ENCODE measurements at places on chromosomes 3 and 15.

- no peaks in the 10 kb centered on the region for H3K27me3 ChIP-seq
- peak; percentile 34 for DNase-seq
- peak overlapping the region; percentile 58 for H3K27ac ChIP-seq
- H3K36me3 ChIP-seq = no peaks in the 10 kb centered on the region
- peaks cover 75% of the 10 kb centered on the region for H3K4me1 ChIP-seq
- no peak overlapping the region for H3K4me3 ChIP-seq
Measured at GRCh38 chr3:106119614-106120082, 250.8 kb upstream of the CBLB start.

- DNase-seq = no peak
- no peaks in the 10 kb centered on the region for H3K36me3 ChIP-seq
- H3K4me1 ChIP-seq = no peaks in the 10 kb centered on the region
- no peaks in the 10 kb centered on the region for H3K27me3 ChIP-seq
- no peak overlapping the region for H3K27ac ChIP-seq
Measured at GRCh38 chr15:82963471-82964341, 11.2 kb upstream of the HOMER2 start.

DNA sequence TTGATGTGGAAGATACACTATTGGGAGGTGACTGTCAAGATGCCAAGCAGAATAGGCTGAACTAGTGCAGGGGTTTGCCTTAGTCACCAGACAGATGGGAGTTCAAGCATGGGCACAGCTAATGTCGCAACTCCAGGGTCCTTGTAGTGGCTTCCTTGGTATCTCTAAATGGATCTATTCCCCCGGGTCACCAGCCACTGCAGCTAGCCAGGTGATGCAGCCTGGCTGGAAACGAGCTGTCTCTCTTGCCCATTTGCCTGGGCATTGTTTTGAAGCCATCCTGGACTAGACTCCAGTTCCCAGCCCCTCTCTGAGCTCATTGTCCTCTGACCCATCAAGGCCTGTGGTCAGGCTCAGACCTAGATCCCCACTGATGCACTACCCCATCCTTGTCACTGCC lies 8.4 kb upstream of the CPEB1 start:
- H3K27ac ChIP-seq = no peak overlapping the region
- no peak for DNase-seq
- H3K36me3 ChIP-seq = no peaks in the 10 kb centered on the region

GRCh38 chr15:48794697-48795134 lies 16.2 kb downstream of the CEP152 start:
- DNase-seq = peak; percentile 29
- H3K4me1 ChIP-seq = peaks cover 36% of the 10 kb centered on the region
- H3K36me3 ChIP-seq = peaks cover 12% of the 10 kb centered on the region
- H3K27ac ChIP-seq = peak overlapping the region; percentile 24

- DNase-seq = no peak
- no peaks in the 10 kb centered on the region for H3K36me3 ChIP-seq
- H3K27me3 ChIP-seq = no peaks in the 10 kb centered on the region
- H3K4me3 ChIP-seq = no peak overlapping the region
Measured at GRCh38 chr15:55241891-55242290, 45.1 kb upstream of the RSL24D1 start.

Data from PC-3 (cell line).